ENCODE measurements at places on chromosomes 3 and 15.
A peak's percentile ranks its signal among the peaks of the same experiment; 100 is the strongest.

- DNase-seq = no peak
These were observed 248.6 kb downstream of the OPA1 start for GRCh38 chr3:193841581-193841980.

GRCh38 chr3:43287500-43287873, 1.1 kb downstream of the SNRK start:
- DNase-seq = no peak

DNA sequence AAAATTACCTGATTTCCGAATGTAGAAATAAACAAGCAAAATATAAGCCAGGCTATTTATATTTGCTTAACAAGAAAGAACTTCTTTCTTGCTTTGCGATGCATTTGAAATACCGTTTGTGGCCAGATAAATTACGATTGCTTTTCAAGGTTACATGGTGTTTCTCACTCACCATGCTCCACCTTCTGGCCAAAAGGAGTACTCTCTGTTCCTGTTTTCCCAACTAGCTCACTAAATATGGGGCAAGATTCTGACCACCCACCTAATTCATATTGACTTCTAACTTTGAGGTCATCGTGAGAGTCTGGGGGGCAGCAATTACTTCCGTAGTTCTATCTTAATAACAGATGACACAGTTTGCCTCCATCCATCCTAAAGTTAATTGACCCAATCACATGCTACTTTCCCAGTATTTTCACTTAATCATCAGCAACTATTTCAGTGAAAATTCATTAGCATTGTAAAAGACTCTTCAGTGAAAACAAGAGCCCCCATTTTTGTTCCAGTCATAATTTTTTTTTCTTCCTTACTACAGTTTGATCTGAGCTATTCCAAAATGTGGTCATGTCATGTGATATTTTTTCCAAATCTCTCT, 25.9 kb downstream of the ACP3 start:
- DNase-seq = peak; percentile 33

- DNase-seq = no peak
These were observed 104.4 kb upstream of the RBMS3 start for GRCh38 chr3:29176501-29176900.

DNA sequence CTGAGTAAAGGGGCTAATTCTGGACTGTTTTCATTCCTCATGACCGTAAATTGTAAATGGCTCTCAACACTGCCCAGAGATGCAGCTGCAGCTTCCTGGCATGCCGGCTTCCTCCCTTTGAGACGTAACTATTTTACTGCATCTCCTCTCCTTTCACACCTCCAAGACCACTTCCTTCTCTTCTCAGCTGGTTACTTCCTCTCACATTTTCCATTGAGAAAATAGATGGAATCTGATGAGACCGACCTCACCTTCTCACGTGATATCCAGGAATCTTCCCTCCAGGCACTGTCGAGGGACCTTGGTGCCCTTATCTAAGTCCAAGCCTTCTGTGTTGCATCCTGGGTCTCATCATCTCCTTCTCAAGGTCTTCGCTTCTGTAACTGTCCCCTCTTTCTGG, 12.7 kb downstream of the LYSMD4 start:
- DNase-seq = no peak

- DNase-seq = no peak
These were observed 64.2 kb upstream of the FOXP1 start for GRCh38 chr3:71647751-71648150.

GRCh38 chr3:195570344-195570743, 13.4 kb downstream of the APOD start:
- no peak for DNase-seq

- no peak for DNase-seq
These were observed 524 bp downstream of the IGF1R start for GRCh38 chr15:98648654-98649471.

Data from CD4-positive, alpha-beta T cell treated with Interleukin-15 for 4 hours (primary cell).